Tibial nerve (tissue), 4 donors: ENCODE measurements at places on chromosomes 1 and 21. TPM values are rescaled to one million over a fixed set of nuclear protein-coding genes. Genes with fewer than 3 reads are reported as not detected.

The PSMB4 gene
- total RNA-seq: 243 TPM

The KLHDC9 gene
- total RNA-seq: 12.9 TPM

The SPRR1B gene
- total RNA-seq: not detected

The TDRD10 gene
- total RNA-seq: 6.7 TPM

DNA sequence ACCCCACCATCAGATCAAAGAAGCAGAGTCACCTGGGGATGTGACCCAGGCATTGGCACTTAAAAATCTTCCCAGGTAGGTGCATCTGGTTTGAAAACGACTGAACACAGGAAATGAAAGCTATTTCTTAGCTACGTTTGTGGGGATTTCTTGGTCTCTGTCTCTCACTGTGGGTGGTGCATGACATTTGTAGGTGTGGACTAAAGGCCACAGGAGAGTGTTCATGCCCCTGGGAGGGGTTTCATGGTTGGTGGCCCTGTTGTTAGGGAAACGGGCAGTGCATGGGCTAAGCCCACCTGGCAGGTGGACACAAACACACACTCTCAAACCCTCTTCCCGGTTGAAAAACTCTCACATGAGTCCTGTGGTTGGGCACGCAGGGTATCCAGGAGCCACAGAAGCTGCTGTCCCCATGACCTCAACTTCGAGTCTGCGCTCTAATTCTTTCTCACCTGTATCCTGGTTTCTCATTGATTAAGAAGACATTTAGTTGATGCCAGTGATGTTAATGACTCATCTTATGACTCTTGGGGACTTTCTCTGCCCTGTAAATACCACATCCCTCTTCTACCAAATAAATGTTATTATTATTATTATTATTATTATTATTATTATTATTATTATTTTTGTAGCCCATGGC lies 119.4 kb downstream of the MRPS6 start:
- no peak for DNase-seq

DNA sequence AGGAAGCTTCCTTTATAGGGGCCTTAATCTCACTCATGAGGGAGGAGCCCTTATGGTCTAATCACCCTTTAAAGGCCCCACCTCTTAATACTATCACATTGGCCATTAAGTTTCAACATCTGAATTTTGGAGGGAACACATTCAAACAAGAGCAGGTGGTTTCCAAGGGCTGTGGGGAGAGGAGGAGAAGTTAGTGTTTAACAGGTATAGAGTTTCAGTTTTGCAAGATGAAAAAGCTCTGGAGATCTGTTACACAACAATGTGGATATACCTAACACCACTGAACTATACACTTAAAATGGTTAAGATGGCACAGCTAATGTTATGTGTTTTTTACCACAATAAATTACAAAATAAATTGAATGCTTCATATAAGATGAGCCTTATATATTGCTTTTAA lies 113.4 kb upstream of the DNAH14 start:
- no peak for DNase-seq

GRCh38 chr1:225859151-225859550 lies 23.0 kb downstream of the TMEM63A start:
- no peak for DNase-seq

DNA sequence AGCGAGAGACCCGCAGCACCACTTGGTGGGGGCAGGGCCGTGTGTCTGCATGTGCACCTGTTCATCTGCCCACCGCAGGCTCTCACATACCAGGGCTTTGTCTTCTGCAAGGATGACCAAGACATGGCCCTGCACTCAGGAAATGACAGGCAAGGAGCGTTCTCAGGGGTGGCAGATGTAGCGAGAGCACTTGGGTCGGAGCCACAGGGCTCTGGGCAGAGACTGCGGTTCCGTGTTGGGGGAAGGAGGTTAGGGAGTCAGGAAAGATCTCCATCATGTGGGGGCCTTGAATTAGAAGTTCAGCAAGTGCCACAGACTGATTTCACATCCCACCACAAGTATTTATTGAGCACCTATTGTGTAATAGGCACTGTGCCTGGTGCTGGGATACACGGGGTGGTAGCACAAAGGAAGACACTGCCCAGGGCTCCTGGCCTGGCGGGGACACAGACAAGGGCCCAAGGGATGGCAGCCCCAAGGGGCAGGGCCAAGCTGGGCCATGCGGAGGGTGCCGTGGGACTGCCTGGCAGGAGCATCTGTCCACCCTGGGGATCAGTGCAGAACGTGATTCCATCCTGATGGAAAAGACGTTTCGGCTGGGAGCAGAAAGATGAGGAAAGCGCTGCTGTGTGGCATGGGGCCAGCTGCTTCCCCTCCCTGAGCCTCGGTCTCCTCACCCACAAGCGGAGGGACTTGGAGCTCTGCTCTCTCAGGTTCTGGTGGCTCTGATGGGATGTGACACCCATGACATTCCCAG lies 11.4 kb upstream of the SPSB1 start:
- no peak for DNase-seq
